ENCODE measurements at places on chromosomes 1 and 21.

DNA sequence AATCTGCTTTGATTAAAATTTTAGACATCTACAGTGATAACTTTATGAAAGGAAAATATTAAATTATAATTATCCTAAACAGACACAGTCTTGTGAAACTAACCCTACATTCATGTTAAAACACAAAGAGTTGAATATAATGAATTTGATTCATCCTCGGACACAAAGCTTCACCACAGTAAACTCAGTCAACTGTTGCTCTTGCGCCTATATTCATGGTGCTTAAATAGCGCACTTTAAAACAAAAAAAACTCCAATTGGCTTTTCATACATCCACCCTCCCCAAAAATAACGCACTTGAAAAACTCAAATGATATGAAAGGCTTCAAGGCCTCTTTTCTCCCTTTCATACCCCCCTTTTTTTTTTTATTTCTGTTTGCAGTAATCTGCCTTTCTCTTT is 260.3 kb downstream of the FAF1 start:
- no peak for DNase-seq

- DNase-seq: no peak
Observed at GRCh38 chr1:184512724-184513123, 125.9 kb downstream of the C1orf21 start.

DNA sequence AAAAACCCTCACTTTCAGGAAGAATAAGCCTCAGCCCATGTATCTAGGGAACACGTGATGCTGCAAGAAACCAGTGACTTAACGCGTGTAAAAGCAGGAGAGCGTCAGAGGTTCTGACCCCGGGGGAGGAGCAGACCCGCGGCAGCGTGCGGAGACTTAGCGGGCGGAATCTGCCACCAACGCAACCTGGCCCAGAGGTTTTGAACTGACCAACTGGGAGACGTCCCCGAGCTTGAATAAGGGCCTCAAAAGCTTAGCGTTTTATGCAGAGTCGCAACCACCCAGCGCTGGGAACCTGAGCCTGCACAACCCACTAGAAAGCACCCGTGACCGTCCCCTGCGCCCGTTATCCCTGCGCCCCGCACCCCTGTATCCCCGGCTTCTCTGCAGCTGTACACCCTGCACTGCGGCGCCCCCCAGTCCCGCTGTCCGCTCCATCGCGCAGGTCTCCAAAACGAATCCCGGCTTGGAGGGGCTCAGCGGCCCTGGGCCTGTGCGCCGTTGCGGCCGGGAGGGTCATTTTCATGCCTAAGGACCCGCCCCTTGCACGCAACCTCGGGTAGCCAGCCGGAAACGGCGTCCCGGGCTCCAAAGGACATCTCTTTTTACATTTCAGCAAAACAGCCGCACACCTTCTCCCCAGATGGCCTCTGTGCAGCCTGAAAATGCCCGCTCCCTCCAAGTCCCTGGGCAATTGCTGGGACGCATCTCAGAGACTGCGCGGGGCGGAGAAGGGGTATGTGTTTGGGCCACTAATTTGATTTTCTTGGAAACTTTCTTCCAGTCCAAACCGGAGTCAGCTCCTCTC is 29.4 kb upstream of the TRIM17 start:
- DNase-seq: peak; percentile 25

GRCh38 chr21:28445141-28445830 is 547.4 kb downstream of the LTN1 start:
- no peak for DNase-seq

DNA sequence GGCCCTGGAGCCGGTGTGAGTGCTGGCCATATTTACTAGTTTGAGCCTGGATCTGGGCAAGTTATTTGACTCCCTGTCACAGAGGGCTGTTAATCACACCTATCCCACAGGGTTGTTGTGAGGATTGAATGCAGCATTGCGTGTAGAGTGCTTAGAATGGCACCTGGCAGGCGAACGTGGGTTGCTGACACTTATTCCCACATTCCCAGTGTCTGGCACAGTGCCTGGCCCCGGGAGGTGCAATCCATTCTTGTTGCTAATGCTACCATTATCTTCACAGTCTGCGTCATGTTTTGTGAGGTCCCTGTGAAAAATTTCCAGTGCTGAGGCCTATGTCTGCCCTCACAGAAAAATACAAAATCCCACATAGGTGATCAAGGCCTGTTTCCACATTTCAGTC is 66.1 kb downstream of the CD2 start:
- no peak for DNase-seq

DNA sequence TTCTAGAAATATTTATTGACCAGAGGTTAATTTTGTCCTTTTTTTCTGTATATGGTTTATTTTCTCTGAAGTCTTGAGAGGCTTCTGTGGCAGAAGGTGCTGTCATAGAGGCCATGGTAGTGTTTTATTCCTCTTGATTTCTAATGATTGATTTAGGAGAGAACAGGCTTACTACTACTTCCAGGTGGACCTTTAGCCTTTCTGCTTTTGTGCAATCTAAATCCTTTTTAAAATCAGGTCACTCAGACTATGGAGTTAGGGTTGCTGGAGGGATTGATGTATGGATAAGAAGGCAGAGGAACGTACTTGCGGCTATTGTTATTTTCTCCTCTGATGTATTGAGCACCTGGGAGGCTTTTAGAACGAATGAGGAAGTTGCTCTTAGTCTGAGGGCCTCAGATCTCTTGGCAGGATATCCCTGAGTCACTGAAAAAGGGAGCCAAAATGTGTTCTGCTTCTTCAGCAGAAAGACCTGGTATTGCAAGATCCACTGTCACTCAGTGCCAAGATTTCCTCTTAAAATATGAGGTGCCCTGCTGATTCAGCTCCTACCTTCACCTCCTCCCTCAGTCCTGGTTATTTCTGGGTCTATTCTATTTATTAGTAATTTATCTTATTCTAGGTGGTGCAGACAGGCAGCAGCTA is 277.4 kb downstream of the ZNF648 start:
- DNase-seq: no peak

GRCh38 chr1:201754353-201754752 is 74.6 kb upstream of the IPO9 start:
- no peak for DNase-seq

DNA sequence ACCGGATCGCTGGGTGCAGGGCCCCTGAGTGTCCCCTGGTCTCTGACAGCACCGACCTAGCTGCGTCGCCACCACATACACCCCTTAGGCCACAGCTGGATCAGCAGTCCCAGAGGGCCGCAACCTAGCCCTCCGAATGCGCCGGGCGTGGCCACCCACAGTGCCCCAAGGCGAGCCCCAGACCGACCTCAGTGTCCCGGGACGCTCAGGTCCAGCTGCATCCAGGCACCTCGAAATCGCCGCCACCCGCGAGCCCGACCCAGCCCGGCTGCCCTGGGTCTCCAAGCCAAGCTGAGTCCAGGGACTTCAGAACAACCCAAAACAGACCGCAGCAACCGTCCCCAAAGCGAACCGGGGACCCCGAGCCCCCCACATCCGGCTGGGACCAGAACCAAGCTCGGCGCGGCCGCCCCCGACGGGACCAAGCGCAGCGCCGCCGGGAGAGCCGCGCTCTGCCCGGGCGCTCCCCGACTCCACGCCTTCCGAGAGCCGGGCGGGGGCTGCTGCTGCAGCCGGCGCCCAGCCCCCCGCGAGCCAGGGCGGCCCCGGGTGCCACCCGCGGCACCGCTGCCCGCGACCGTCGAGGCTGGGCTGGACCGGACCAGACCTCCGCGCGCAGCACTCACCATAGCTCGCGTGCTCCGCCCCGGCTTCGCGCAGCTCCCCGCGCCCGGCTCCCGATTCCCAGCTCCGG is 54.6 kb upstream of the ECE1 start:
- no peak for DNase-seq

GRCh38 chr1:205645519-205645918 is 13.7 kb upstream of the ELK4 start:
- no peak for DNase-seq

DNA sequence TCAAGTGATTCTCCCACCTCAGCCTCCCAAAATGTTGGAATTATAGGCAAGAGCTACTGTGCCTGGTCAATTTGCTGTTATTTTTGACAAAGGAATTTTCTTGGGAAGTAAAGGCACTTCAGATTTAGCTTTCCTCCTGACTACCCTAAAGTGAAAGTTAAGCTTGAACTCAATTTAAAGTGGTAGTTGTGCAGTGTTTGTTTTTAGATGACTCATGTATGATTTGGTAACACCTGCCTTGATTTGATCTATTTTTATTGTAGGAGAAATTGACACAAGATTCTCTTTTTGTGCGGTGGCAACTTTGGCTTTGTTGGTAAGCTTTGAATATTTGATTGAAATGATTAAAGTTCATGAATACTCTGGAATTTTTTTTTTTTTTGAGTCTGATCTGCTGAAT is 5.0 kb downstream of the RABGGTB start:
- no peak for DNase-seq

- no peak for DNase-seq
Observed at GRCh38 chr1:97297611-97298010, 576.0 kb downstream of the PTBP2 start.

DNA sequence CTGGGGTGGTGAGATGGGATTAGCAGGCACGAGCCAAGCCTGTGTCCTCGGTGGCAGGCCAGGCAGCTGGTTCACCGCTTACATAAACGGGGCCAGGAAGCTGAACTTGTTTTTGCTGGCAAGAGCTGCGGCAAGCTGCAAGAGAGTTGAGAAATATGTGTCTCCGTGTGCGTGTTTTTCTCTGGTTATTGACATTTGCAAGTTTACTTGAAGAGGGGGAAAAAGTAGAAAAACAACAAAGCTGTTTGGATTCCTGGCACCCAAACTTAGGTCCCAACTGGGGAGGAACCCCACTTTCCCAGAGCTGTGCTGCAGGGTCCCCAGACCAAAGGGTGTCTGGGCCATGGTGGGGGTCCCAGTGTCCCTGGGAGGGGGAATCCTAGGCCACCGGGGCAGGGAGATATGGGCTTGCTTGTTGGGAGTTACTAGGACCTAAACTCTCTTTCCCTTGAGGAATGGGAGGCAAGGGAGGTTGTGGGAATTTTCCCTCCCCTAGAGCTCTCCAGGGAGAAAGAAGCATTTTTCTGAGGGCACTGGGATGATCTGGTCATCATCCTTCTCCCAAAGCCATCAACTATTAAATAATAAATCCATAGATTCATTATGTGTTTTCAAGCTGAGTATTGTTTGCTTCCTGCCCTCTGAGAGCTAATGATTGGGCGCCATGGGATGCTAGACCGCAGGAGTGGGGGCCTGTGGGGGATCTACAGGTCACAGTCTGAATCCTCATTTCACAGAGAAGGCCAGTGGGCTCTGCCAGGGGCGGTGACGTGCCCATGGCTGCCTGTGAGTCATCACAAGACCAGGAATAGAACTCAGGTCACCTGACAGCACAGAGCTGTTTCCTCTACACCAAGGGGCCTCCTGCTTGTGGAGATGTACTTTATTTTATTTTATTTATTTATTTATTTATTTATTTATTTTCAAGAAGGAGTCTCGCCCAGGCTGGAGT is 14.8 kb downstream of the IL6R start:
- DNase-seq: peak; percentile 38
